ENCODE measurements at places on chromosomes 4 and X.

DNA sequence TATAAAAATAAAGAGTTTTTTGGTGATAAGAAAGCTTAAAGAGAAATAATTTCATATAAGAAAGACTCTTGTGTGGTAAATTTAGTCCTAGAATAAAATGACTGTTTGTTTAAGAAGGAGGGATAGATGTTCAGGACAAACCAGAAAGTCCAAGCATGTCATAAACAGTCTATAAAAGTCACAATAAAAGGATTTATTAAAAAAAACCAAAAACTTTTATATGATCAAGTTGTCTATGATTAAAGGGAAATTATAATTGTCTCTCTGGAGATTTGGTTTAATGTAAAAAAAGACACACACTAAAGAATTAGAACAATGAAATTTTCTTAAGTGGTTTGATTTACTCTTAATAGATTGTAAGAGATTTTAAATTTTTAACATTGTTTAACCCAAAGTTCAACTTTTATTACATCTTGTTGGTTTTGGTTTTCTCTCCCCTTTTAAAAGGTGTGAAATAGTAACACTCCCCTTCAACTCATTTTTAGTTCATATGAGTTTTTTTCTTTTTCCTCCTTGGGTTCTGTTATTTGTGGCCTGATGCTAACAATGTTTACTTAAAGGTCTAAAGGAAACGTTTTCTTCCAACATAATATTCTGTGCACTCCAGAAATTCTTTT lies 89.7 kb downstream of the PDHA2 start:
- DNase-seq = no peak

- no peak for DNase-seq
Observed at GRCh38 chrX:133339566-133339965, 75.7 kb downstream of the GPC4 start.

- DNase-seq = no peak
Observed at GRCh38 chr4:75989846-75990528, 758 bp downstream of the SDAD1 start.

- no peak for DNase-seq
Observed at GRCh38 chr4:71261633-71262121, 77.1 kb upstream of the SLC4A4 start.

DNA sequence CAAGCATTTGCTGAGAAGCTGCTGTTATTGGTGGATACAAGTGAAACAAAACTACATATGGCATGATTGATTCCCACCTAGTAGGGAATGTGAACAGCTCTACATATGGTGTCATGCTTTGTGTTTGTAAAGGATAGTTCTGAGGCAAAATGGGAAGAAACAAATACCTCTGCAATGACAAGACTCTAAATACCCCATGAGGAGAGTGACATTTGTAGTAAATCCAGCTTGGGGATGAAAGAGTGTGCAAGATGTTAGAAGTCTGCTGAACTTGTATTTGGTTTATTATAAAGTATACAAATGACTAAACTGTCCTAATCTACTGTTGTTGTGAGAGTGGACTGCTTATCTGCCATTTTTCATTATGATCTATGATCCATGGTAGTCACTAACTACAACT lies 120.8 kb upstream of the HS3ST1 start:
- DNase-seq = no peak

GRCh38 chr4:144174401-144175067 lies 34.0 kb upstream of the GYPA start:
- DNase-seq = no peak

DNA sequence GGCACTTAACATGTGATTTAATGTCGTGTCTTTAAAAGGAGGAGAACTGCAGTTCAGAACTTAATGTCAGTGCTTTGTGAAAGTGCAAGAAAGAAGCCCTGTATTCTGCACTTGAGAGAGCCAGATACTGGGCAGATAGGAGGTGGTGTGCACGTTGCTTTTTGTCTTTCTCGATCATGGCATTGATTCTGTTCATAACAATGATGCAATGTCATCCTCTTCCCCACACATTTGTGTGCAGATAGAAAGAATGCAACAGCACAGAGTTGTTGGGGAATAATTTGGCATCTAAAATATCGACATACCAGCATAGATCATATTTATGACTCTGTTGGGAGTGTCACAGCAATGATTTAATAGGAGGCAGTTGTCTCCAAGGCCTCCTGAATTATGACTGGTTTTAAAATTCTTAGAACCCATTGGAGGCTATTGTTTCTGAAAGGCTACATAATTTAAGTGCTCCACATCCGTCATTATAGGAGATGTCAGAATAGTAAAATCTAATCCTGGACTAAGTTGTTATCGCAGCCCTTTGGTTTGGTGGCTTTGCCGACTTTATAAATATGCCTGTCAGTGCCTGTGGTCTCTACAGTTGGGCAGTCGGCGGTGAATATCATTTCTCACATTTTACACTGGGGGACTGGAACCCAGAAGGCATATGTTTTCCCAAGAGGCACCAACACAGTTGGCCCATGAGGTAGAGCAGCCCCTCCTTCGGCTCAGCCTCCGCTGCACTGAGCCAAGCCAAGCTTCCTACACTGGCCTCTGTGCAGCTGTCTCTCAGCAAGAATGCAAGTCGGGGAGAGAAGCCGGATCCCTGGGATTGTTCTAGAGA lies 124.9 kb downstream of the PTTG2 start:
- no peak for DNase-seq

DNA sequence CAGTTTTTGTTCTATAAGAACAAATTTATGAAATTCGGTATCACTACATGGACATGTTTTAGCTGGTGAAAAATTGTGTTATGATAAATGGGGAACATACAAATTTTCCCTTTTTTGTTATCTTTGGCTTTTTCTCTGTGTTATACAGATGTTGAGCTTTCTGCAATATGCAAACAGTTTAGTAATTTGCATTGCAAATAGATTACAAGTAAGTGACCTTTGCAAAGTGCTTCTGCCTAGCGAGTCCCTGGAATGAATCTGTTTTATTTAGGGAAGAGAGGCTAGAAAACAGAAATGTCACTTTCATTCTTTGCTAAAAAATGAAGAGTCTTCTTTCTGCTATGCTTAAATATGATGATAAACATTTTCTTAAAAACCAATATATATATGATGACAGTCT lies 461.0 kb downstream of the RPA4 start:
- DNase-seq = no peak

DNA sequence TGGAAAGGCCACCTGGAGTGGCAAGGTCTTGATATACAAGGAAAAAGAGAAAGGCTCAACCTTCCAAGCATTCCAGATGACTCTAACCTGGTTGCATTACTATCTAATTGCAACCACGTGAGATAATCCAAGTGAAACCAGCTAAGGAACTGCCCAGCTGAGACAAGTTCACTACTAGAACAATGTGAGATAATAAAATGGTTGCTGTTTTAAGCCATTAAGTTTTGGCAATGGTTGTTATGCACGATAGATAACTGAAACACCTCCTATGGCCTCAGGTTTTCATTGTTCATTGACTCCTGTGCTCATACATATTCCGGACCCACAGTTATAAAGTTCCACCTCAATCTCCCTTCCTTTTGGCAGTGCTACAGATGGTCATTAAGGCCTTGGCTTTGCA lies 9.2 kb upstream of the CXorf66 start:
- DNase-seq = no peak

DNA sequence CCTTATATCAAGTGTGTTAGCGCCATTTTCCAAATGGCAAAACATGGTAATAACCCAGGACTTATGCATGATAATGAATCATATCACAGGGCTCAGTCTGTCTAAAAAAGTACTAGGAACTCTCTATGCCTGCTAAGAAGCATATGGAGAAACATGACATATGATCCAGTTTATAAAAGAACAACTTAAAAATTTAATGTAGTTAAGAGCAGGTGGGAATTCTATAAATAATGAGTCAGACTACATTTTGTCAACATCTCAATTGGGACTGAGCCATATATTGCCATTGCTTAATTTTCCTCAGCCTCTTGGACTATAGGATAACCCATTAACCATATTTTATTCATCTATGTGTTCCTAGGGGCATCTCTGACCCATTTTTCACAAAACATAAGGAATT lies 360.4 kb upstream of the AGA start:
- DNase-seq = no peak

GRCh38 chr4:146232131-146232722 lies 17.9 kb downstream of the REELD1 start:
- DNase-seq = no peak

DNA sequence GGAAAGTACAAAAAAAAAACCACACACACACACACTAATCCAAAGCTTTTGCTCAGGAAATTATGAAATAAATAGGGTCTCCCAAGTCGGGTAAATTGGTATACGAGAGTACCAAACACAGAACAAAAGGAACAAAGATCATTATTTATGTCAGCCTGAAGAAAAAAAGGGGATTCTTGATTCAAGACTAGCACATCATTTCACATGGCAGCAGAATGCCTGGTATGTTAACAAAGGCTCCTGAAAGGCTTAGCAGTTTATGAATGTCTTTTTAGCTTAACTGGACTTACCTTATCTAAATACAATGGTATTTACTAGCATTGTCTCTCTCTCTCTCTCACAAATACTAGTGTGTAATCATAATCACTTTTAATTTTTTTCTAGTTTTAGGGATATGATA lies 11.3 kb downstream of the RAP2C start:
- DNase-seq = no peak

GRCh38 chrX:38069273-38069672 lies 62.9 kb downstream of the SYTL5 start:
- DNase-seq = no peak

DNA sequence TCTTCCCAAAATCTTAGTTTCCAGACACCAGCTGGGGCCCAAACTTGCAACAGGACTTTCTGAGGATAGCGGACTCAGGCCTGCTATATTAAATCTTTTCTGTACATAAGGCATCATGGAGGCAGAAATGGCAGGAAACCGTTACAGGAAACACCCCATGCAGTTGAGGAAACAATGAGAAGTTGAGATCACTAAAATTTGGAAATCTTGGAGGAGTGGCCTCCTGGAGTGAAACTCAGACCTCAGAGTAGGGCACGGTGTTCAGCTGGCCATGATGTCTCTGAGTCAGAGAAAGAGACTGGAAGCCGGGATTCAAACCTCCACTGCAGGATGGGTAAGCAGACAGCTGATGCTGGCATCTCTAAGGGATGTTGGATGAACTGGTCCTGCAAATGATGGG lies 372.6 kb upstream of the CTSO start:
- DNase-seq = no peak

DNA sequence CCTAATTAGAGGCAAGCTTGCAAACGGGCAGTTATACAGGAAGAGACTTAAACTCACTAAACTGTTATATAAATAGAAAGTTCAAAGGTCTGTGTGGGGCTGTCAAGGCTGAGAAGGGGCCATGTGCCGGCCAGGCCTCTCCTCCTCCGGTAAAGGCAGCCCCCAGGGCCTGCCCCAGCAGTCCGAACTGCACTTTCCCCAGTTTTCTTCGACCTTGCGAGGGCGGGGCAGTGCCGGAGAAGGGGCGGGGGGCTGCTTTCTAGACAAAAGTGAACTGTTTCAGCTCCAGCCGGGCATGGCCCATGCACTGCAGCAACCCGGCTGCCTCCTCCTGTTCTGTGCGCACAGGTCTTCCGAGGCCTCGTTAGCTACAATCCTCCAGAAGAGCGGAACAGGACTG lies 4.1 kb downstream of the AFF2 start:
- DNase-seq = no peak

DNA sequence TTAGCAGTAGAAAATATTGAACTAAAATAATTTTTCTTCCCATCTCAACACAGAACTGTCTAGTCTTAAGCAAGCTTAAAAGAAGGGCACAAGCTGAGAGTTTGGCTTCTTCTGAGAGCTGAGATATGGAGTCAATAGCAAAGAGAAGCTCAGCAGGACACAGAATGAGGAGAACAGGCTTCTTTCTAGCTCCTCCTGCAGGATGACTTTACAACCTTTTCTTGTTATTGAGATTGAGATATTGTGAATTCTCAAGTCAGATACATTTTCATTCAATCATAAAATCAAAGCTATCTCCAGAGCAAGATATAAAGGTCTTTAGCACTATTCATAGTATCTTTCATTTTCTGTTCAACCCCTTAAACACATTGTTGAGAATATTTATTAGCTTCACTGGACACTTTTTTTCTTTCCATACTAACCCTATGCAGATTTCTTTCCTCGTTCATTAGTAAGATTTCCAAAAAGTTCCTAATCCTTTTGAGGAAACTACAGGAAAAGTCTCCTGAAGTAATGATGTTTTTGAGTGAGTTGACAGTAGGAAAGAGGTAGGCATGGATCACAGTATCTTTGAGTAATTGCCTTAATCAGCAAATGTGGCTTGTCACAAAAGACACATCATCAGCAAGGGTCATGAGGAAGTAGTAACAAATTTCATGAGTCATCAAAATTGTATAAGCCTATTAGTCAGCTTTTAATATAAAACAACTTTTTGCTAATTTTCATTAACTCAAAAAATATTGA lies 17.8 kb upstream of the CXCL3 start:
- no peak for DNase-seq

- no peak for DNase-seq
Observed at GRCh38 chrX:107674480-107675364, 46.4 kb downstream of the PRPS1 start.

DNA sequence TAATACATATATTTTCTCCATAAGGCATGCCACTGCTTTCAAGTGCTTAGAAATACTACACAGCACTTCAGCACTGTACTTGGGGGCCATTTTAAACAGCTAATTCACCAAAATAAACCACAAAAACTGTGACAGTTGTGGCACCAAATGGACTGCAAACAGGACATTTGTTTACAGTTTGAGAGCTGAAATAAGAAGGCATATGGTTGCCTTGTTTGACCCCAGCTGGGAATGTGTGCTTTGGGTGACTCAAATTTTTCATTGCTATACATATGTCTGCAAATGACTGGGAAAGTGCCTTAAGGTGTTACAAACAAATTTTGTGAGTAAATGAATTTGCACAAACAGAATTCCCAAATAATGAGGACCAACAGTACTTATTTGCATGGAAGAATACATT lies 124.2 kb downstream of the BANK1 start:
- no peak for DNase-seq
